B cell (primary cell): ENCODE measurements at places on chromosomes 12 and 14. TPM values are rescaled to one million over a fixed set of nuclear protein-coding genes. Genes with fewer than 3 reads are reported as not detected.

DNA sequence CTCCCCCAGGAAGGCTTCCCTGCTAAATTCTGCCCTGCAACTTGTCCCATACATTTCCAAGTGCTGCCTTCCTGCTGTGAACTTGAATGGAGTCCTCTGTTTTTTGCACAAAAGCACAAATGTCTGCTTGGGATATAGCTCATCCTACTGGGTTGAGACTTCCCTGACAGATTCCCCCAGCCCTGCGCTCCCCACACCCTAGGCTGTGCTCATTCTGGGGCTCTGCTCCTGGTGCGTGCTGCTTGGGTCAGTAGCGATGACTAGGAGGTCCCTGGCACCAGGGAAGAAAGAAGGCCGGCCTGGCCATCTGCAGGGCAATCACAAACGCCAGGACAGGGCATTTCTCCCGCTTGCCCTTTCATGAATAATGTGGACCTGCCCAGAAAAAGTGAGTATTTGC lies 29.2 kb upstream of the FKBP4 start:
- no peaks in the 10 kb centered on the region for H3K4me1 ChIP-seq
- H3K36me3 ChIP-seq = no peaks in the 10 kb centered on the region
- no peaks in the 10 kb centered on the region for H3K27me3 ChIP-seq

DNA sequence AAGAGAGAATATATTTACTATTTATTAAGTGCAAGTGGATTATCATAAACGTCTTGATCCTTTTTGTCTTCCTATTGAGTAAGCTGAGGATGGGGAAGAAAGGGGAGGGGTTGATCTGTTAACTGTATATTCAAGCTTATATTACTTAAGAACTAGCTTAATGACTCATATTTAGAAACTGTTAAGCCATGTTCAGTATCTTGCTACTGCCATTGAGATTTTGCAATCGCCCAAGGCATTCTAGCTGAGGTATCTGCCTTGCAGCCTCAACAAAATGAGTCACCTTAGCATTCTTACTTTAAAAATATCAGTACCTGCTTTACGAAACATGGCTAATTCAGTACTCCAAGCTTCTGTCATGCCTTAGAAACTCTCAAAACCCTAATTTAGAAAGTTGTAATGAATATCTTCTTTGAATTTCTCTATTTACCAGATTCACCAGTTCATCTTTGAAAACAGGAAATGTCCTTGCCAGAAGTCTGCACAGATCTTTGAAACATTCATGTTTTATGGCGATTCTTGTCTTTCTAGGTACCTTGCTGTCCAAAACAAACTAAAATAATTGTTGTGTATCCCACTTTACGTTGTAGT lies 76.1 kb downstream of the ALG10B start:
- no peaks in the 10 kb centered on the region for H3K27me3 ChIP-seq
- H3K36me3 ChIP-seq = no peaks in the 10 kb centered on the region
- H3K4me1 ChIP-seq = no peaks in the 10 kb centered on the region
- no peak overlapping the region for H3K4me3 ChIP-seq
- DNase-seq = no peak

- peak overlapping the region; percentile 48 for H3K27ac ChIP-seq
- DNase-seq = peak; percentile 41
- peaks cover 2% of the 10 kb centered on the region for H3K36me3 ChIP-seq
These were observed 13.3 kb downstream of the DICER1 start for GRCh38 chr14:95143808-95144620.

DNA sequence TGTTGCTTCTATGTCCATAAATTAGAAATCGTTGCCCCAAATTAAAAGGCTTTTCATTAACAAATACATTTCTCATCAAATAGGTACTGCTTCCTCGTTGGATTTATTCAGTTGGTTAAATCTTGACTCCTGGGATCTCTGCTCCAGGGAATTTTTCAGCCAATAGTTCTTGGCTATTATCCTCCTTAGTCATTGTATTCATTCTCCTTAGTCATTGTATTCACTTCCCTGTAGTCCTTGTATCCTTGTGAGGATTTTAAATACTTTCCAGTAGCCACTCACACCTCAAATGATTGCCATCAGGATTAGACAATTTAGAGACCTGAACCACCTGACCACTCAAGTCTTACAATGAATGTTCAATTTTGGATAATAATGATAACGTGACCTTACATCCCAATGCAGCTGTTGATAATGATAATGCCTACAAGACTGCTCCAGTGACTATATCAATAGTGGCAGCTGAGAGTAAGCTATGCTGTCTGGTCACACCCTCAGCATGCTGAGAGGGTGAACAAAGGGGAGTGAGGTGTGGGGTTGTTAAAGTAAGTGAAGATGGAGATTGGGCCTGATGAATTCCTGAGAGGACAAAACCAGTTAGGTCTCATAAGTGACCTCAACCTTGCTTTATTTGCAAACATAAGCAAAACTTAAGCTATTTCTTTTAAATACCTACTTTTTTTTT lies 193.7 kb upstream of the RTL1 start:
- no peak overlapping the region for H3K4me3 ChIP-seq
- no peaks in the 10 kb centered on the region for H3K36me3 ChIP-seq
- H3K27me3 ChIP-seq = no peaks in the 10 kb centered on the region
- H3K4me1 ChIP-seq = no peaks in the 10 kb centered on the region
- H3K27ac ChIP-seq = no peak overlapping the region
- no peak for DNase-seq

- no peak overlapping the region for H3K4me3 ChIP-seq
- DNase-seq = no peak
- no peaks in the 10 kb centered on the region for H3K27me3 ChIP-seq
These were observed 63.9 kb upstream of the VASH1 start for GRCh38 chr14:76697246-76697905.

DNA sequence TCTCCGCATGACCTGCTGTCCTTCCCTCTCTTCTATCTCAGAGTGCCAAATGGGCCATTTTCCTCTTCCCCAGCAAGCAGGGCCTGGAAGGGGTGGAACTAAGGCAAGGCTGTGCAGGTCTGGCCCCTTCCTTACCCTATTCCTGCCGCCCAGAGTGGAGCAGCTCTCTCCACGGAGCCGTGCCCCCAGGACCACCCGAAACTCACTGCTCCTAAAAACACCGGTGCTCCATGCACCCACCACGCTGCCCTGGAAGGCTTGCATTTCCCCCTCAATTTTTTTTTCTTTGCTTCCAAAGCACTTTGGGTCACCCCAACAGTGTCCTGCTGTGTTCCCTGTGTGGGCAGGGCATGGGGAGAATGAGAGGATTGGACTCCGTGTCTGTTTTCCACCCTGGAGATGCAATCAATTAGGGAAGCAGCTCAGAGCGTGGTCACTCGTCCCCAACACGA lies 48.5 kb upstream of the MEG3 start:
- H3K36me3 ChIP-seq = no peaks in the 10 kb centered on the region
- no peak overlapping the region for H3K27ac ChIP-seq
- H3K4me3 ChIP-seq = no peak overlapping the region
- H3K4me1 ChIP-seq = no peaks in the 10 kb centered on the region
- DNase-seq = no peak
- no peaks in the 10 kb centered on the region for H3K27me3 ChIP-seq

DNA sequence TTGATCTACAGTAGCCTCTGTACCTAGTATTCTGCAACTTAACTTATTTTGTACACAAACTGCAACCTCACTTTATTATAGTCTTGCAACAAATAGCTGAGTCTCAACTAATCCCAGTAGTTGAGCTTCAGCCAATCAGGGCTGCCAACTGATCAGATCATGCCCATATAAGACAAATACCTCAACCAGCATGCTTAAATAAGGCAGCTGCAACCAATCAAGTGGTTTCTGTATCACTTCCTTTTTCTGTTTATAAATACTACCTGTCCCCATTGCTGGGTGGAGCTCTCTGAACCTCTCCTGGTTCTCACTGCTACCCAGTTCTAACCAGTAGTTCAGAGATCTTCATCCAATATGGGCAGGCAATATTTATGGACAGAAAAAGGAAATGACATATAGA lies 248.5 kb upstream of the FBXO33 start:
- no peak for DNase-seq
- H3K4me1 ChIP-seq = no peaks in the 10 kb centered on the region
- H3K27ac ChIP-seq = no peak overlapping the region
- no peaks in the 10 kb centered on the region for H3K36me3 ChIP-seq

DNA sequence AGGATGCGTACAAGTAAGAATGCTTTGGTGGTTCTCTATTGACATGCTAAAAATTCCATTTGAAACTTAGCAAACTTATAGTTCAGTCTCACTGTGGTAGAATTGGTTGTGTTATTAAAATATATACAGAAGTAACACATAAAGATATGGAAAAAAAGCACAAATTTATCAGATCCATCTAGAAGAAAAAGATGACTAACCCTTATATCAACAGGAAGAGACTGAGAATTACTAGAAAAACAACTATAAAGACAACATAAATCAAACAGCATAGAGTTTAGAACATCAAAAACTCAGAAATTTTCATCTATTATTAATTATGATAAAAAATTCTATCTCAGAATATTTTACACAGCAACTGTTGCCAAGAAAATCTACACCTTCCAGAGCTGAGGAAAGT lies 491.0 kb downstream of the ETNK1 start:
- no peak overlapping the region for H3K27ac ChIP-seq
- no peaks in the 10 kb centered on the region for H3K4me1 ChIP-seq
- no peaks in the 10 kb centered on the region for H3K27me3 ChIP-seq
- no peaks in the 10 kb centered on the region for H3K36me3 ChIP-seq

GRCh38 chr12:97513950-97514349 lies 51.3 kb downstream of the RMST start:
- H3K27ac ChIP-seq = no peak overlapping the region
- no peak overlapping the region for H3K4me3 ChIP-seq
- DNase-seq = no peak
- H3K4me1 ChIP-seq = no peaks in the 10 kb centered on the region

GRCh38 chr12:71947645-71948105 lies 9.0 kb downstream of the TPH2 start:
- DNase-seq = no peak
- no peak overlapping the region for H3K27ac ChIP-seq
- no peak overlapping the region for H3K4me3 ChIP-seq
- peaks cover 12% of the 10 kb centered on the region for H3K27me3 ChIP-seq
- no peaks in the 10 kb centered on the region for H3K36me3 ChIP-seq

DNA sequence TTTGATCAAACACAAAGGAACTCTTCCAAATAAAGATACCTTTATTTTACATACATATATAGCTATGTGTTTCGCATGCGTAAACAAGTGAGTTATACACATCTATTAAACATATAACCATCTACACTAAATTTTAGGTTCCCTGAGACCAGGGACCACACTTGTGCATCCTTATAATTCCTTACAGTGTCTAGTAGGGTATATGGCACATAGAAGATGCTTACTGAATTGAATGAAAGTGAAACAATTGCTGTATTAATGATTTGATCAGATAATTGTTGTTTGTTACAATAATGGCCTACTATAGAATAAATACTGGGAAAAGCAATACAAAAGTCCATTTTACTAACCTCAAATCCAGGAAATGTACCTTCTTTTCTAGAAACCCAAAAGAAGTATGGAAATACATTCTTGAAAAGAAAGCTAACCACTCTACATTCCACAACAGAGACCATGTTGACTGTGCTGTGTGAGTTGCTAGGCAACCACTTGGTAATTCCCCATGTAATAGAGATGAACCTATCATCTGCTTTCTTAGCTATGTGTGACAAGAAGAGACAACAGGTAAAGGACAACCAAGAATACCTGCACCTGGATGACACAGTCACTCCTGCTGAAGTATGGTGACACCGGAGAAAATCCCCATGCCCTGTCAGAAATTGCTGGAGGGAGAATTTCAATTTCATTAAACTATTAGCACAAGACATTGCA lies 11.9 kb upstream of the CIPC start:
- H3K4me1 ChIP-seq = peaks cover 7% of the 10 kb centered on the region
- no peak overlapping the region for H3K4me3 ChIP-seq
- DNase-seq = peak; percentile 56
- H3K27me3 ChIP-seq = no peaks in the 10 kb centered on the region

- no peaks in the 10 kb centered on the region for H3K4me1 ChIP-seq
- no peaks in the 10 kb centered on the region for H3K36me3 ChIP-seq
- H3K27ac ChIP-seq = no peak overlapping the region
- no peaks in the 10 kb centered on the region for H3K27me3 ChIP-seq
These were observed 163.1 kb upstream of the TMPO start for GRCh38 chr12:98352218-98352811.

Gene GDF3
- not detected in 2 replicates for total RNA-seq
